Urinary bladder (tissue), 4 donors: ENCODE measurements at places on chromosomes 1 and 21. TPM values are rescaled to one million over a fixed set of nuclear protein-coding genes. Genes with fewer than 3 reads are reported as not detected.

Gene CFAP74
- 0.11 TPM for total RNA-seq

Gene EPHA8
- total RNA-seq: not detected

Gene PROK1
- not detected for total RNA-seq

Gene MYBPH
- total RNA-seq: 8.9 TPM

Gene L1TD1
- 0.95 TPM for total RNA-seq
